ENCODE measurements at places on chromosomes 4 and X. TPM values are rescaled to one million over a fixed set of nuclear protein-coding genes. Genes with fewer than 3 reads are reported as not detected.

ARSD gene
- 2.0 TPM for total RNA-seq

SRPX2 gene
- total RNA-seq = 1.5 TPM

GAGE12F gene
- total RNA-seq = not detected

NEXMIF gene
- not detected for total RNA-seq

TLR7 gene
- not detected for total RNA-seq

GRCh38 chrX:28016823-28017222 is 35.6 kb upstream of the DCAF8L1 start:
- DNase-seq = no peak

- DNase-seq = no peak
Observed at GRCh38 chrX:23383411-23383810, 48.8 kb downstream of the PTCHD1 start.

- DNase-seq = no peak
Observed at GRCh38 chrX:431056-431455, 44.3 kb upstream of the PPP2R3B start.

GRCh38 chr4:65416891-65417290 is 253.4 kb downstream of the EPHA5 start:
- DNase-seq = no peak
